ENCODE measurements at places on chromosomes 2 and 18. TPM values are rescaled to one million over a fixed set of nuclear protein-coding genes. Genes with fewer than 3 reads are reported as not detected.

The ZAP70 gene
- 7.3 TPM for total RNA-seq

The TYMS gene
- total RNA-seq, result 2.0 TPM

The STAT4 gene
- total RNA-seq, result 5.9 TPM

The DYNAP gene
- not detected for total RNA-seq

The DUSP19 gene
- total RNA-seq, result 1.9 TPM

The OSR1 gene
- 40.0 TPM for total RNA-seq

The C2orf15 gene
- total RNA-seq, result 4.8 TPM

The PLGLB1 gene
- total RNA-seq, result 6.0 TPM

The INSIG2 gene
- 30.9 TPM for total RNA-seq

The EPAS1 gene
- 274 TPM for total RNA-seq

The SCYGR4 gene
- total RNA-seq, result not detected

The SH2D6 gene
- total RNA-seq, result not detected

The SIX3 gene
- not detected for total RNA-seq

The UGT1A10 gene
- not detected for total RNA-seq

The EGR4 gene
- not detected for total RNA-seq

The C2orf78 gene
- total RNA-seq, result not detected

The BUB1 gene
- total RNA-seq, result 2.2 TPM

The ZNF804A gene
- 0.16 TPM for total RNA-seq

The TLX2 gene
- total RNA-seq, result not detected

The TNS1 gene
- total RNA-seq, result 141 TPM

The ZC3H6 gene
- 18.2 TPM for total RNA-seq

The SCTR gene
- not detected for total RNA-seq

The EN1 gene
- total RNA-seq, result 0.29 TPM
